ENCODE measurements at places on chromosomes 3 and 15.

GRCh38 chr15:45428491-45428890 lies 50.1 kb upstream of the GATM start:
- DNase-seq: no peak

GRCh38 chr3:30855400-30856292 lies 38.8 kb downstream of the GADL1 start:
- DNase-seq: no peak

DNA sequence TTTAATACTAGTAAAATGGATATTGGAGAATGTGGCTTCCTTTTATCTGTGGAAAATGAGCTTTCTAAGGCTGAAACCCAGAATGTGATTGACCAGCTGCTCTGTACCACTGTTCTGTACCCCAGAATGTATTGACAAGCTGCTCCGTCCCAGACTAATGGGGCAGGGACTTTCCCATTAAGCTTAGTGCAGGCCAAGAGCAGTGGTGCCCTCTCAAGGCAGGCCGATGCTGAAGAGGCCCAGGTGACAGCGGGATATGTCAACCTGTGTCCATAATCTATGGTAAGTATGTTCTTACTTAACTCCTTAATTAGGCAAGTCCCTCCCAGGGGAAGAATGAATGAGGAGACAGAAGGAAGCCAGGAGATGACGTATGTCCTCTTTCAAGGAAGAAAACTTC lies 31.1 kb downstream of the SGO1 start:
- DNase-seq: no peak

DNA sequence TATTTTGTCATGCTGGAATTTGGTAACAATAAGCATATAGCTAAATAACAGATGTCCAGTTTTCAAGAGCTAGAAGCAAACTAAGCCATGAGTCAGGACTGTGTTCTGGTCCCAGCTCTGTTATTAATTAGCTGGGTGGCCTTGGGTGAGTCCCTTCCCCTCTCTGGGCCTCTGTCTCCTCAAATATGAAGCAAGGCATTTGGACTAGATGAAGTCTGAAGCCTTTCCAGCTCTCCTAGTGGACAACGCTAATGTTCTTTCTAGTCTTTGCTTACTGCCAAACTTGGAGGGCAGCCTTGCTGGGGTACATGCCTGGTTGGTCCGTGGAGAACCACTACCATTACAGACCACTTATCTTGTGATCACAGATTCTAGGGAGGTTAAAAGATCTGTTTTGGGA lies 127.6 kb downstream of the DUT start:
- no peak for DNase-seq

DNA sequence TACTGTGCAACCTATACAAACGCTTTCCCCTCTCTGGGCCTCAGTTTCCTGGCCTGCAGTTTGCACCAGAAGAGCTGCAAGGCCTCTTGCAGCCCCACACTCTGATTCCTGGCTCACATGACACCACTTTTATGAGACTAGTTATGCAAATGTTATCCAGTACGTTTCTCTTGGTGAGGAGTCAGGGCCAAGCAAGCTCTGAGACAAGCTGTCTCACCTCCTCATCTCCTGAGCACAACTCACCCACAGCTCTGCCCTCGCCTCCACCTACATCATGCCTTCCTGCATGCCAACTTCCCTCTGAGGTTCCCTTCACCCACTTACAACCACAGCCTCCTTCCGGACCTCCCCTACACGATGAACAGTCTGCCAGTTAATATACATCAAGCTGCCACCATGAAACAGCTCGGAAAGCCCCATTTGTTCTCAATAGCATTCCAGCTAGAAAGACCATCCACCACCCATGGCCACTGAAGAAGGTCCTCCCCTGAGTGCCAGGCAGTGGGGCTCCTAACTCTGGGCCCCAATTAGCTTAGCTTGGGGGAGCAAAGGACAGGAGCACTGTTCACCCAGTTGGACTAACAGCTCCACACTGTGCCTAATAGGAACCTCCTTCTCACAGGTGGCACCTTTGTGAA lies 25.0 kb downstream of the CRYGS start:
- DNase-seq: peak; percentile 76

DNA sequence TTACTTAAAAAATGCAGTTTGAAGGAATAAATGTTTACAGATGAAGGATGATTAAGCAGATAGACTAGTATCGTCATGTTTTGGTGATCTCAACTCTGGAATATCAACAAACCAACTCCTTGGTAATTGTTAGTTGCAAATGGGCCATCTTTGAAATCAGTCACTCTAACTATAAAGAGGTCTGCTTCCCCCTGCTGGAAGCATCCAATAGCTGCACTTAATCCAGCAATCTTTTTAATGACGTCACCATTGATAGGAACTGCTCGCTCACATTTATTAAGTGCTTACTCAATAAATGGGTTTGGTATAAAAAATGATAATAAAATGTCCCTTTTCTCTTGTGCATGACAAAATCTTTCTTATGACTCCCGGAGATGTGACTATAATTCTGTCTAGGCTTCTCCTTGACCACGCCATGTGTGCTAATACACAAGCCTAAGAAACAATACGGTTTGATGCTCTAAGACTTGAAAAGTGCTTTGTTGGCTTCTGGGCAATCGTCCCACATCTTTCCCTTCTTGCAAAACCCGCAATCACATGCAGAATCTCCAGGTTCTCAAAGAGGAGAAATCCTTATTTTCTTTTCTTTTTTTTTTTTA lies 227.6 kb upstream of the POU1F1 start:
- DNase-seq: no peak

DNA sequence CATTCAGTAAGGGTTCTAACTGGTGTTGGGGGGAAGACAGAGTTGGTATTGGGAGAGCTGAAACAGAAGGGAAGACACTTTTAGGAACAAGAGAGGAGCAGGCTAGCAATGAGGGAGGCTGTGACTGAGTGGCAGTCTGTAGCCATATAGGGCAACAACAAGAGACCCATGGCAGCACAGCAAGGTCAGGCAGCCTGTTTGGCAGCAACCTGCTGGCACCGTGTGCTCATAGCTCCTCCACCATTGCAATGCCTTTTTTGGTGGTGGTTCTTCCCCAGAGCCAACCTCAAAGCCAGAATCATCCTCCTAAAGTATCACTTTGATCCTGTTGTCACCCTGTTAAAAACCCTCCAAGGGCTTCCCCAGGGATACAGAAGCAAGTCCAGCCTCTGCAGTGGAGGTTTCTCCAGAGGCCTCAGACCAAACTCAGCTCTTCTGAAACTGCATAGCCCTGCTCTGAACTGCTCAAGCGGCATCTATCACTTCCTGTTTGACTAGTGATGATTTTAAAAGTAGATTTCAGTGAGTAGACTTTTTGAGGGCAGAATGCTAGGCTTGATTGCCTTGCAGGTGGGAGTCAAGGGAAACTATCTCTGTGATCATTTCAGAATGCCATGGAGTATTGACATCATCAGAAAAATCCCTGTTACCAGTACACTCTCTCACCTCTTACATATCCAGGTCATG lies 176.9 kb downstream of the STAC start:
- no peak for DNase-seq

DNA sequence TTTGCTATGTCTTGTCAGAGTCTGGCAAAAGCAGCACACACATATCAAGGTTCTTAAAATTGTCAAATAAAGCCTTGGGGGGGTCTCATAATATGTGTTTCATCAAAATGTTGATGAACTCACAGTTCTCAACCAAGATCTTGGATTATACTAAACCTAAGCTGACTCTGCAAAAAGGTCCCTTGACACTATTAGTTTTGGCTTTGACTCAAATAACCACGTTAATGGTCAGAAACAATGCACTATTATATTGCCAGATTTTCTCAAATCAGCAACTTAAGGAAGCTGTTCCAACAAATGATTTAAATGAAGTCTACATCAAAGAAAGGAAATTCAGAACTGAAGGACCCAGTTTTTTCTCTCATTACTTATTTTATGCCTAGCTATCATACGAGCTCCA lies 1063.9 kb downstream of the ROBO1 start:
- DNase-seq: no peak

- DNase-seq: no peak
Measured at GRCh38 chr3:140870351-140870750, 71.3 kb upstream of the SLC25A36 start.

GRCh38 chr3:115325539-115325938 lies 178.5 kb upstream of the ZBTB20 start:
- no peak for DNase-seq

DNA sequence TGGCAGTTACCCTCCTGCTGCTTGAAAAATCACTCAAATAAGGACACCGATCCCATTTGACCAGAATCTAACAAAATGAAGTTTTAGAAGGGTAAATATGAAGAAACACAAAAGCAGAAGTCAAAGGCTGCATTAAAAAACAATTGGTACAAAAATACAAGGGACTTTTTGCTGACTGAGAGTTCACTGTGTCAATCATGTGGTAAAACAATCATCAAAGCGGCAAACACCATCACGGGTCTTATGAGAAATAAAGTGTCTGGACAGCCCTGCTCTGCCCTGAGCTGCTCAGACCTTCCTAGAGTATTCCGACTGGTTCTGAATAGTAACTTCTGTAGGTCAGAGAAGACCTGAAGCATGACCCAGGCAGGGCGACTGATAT lies 137.2 kb upstream of the RAD18 start:
- DNase-seq: no peak

GRCh38 chr3:62065985-62066693 lies 307.2 kb downstream of the FEZF2 start:
- no peak for DNase-seq

- DNase-seq: no peak
Measured at GRCh38 chr15:42194513-42194912, 13.6 kb downstream of the VPS39 start.

GRCh38 chr3:134430174-134430573 lies 55.6 kb downstream of the ANAPC13 start:
- DNase-seq: no peak

- no peak for DNase-seq
Measured at GRCh38 chr3:85007195-85008094, 48.7 kb downstream of the CADM2 start.

GRCh38 chr15:77688266-77688665 lies 55.6 kb upstream of the LINGO1 start:
- no peak for DNase-seq

DNA sequence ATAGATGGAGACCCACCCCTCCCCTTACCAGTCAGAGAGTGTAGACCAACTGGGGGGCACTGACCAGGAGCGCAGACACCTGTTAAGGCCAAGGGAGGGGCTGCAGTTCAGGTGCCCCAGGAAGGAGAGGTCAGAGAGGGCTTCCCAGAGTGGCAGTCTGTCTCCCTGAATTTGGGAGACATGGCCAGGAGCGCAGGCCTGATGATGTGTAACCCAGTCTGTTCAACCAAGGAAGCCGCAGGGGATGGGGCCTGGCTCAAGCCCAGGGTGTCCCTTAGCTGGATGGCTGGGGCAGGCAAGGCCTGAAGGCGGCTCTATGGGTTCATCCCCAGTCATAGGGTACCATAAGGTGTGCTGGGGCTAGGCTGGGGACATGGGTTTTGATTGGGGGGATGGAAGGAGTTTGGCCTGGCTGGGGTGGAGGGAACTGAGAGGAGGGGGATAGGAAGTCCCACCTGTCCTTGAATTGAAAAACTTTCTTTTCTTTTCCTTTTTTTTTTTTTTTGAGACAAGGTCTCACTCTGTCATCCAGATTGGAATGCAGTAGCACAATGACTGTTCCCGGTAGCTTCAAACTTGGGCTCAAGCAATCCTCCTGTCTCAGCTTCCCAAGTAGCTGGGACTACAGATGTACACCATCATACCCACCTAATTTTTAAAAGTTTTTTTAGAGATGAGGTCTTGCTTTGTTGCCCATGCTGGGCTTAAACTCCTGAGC lies 75.7 kb downstream of the SMAD6 start:
- DNase-seq: no peak

DNA sequence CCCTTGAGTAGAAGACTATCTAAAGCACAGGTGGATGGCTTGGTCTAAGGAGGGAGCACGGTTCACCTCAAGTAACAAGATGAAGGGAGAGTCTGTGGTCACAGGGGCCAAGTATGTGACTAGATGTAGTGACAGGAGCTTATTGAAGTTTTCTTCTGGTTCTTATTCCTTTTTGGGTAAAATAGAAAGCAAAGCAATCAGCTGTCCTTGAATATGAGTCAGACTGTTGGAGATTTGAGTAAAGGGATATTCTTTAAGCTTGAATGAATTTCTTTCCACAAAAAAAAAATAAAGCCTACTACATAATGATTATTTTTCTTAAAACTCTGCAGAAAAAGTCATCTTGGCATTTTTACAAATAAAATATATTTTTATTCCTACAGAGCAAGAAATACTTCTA lies 1.5 kb upstream of the CNTN6 start:
- no peak for DNase-seq

DNA sequence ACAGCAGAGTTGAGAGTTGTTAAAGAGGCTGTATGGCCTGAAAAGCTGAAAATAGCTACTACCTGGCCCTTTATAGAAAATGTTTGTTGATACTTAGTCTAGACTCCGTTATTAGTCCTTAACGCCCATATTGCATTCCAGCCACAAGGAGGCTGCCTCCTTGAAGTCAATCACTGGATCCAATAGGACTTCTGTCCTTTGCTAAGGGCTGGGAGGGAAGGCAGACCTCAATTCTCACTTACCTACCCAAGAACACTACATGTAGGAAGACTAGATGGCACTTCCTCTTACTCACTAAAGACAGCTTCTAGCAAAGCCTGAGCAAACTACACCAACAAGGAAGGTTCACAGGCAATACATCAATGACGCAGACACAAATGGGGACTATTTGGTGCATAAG lies 139.5 kb upstream of the HACD2 start:
- no peak for DNase-seq

GRCh38 chr15:30043211-30043655 lies 39.5 kb upstream of the GOLGA8J start:
- DNase-seq: no peak

GRCh38 chr3:154119951-154120350 lies 1.2 kb upstream of the ARHGEF26 start:
- no peak for DNase-seq

GRCh38 chr3:185914911-185915629 lies 22.7 kb downstream of the TRA2B start:
- no peak for DNase-seq

DNA sequence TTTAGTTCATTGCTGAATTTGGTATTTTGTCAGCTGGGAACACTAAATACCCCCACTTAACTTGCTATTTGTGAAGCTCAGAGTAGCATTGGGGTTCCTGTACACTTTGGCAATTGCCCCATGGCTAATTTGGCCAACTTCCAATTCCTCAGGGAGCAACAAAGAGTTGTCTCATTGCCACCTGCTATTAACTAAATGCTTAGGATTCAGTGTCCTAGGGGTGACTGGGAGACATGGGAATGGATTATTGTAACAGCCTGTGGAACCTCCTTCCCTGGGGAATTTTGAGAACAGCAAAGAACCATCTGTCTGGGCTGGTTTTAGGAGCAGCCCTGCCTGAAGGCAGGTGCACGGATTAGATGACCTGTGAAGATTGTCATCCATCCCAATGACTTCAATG lies 437.4 kb upstream of the TPRG1 start:
- no peak for DNase-seq

- DNase-seq: no peak
Measured at GRCh38 chr3:56616478-56617006, 59.6 kb downstream of the CCDC66 start.
